Smooth muscle cell of trachea (primary cell): ENCODE measurements at places on chromosomes 1 and 21. TPM values are rescaled to one million over a fixed set of nuclear protein-coding genes. Genes with fewer than 3 reads are reported as not detected.

The SYT14 gene
- 4.1 and 8.1 TPM in 2 replicates for total RNA-seq

The S100A14 gene
- 0.33 TPM in 1 of 2 replicates, not detected in the other for total RNA-seq

The PAQR6 gene
- total RNA-seq: 0.29 and 0.66 TPM in 2 replicates

The GUCA2A gene
- total RNA-seq: not detected in 2 replicates

The TCP10L gene
- total RNA-seq: 0.17 and 0.44 TPM in 2 replicates

The FAM72B gene
- total RNA-seq: 0.50 and 3.9 TPM in 2 replicates

The OR2T35 gene
- not detected in 2 replicates for total RNA-seq

The TEX38 gene
- total RNA-seq: 0.29 TPM in 1 of 2 replicates, not detected in the other

The PLA2G2F gene
- total RNA-seq: not detected in 2 replicates

The ZFP69B gene
- 2.2 and 3.8 TPM in 2 replicates for total RNA-seq

The OLIG2 gene
- not detected in 2 replicates for total RNA-seq

The HAO2 gene
- not detected in 2 replicates for total RNA-seq

The DIP2A gene
- 28.6 and 38.4 TPM in 2 replicates for total RNA-seq

The OR2M3 gene
- not detected in 2 replicates for total RNA-seq

The NEGR1 gene
- total RNA-seq: 3.6 and 7.7 TPM in 2 replicates

The MXRA8 gene
- 534 and 638 TPM in 2 replicates for total RNA-seq

The PGLYRP3 gene
- not detected in 2 replicates for total RNA-seq

The LHX8 gene
- total RNA-seq: under 0.01 TPM in 1 of 2 replicates, not detected in the other

The TRIM63 gene
- 0.15 TPM in 1 of 2 replicates, not detected in the other for total RNA-seq

The GJA8 gene
- total RNA-seq: not detected in 2 replicates

The SPRR2G gene
- total RNA-seq: not detected in 2 replicates

The AMY2A gene
- total RNA-seq: not detected in 2 replicates

The MSH4 gene
- total RNA-seq: under 0.01 and 0.33 TPM in 2 replicates

The CACNA1S gene
- not detected in 2 replicates for total RNA-seq

The PTPRC gene
- total RNA-seq: under 0.01 TPM in 1 of 2 replicates, not detected in the other

The SPATA17 gene
- 0.50 and 0.87 TPM in 2 replicates for total RNA-seq
